Chondrocyte (in vitro differentiated cells): ENCODE measurements at places on chromosomes 7 and 10. TPM values are rescaled to one million over a fixed set of nuclear protein-coding genes. Genes with fewer than 3 reads are reported as not detected.

The NEUROG3 gene
- total RNA-seq, result not detected in 3 replicates

The ZNF425 gene
- total RNA-seq, result 4.0 to 4.5 TPM (median 4.1 TPM) in 3 replicates

The PSD gene
- total RNA-seq, result 3.0 to 4.0 TPM (median 4.0 TPM) in 3 replicates

GRCh38 chr10:70579234-70580002, 23.1 kb downstream of the PRF1 start:
- H3K27me3 ChIP-seq, result no peaks in the 10 kb centered on the region
- H3K27ac ChIP-seq, result no peak overlapping the region
- H3K36me3 ChIP-seq, result no peaks in the 10 kb centered on the region
- DNase-seq, result no peak
- H3K4me3 ChIP-seq, result no peak overlapping the region

DNA sequence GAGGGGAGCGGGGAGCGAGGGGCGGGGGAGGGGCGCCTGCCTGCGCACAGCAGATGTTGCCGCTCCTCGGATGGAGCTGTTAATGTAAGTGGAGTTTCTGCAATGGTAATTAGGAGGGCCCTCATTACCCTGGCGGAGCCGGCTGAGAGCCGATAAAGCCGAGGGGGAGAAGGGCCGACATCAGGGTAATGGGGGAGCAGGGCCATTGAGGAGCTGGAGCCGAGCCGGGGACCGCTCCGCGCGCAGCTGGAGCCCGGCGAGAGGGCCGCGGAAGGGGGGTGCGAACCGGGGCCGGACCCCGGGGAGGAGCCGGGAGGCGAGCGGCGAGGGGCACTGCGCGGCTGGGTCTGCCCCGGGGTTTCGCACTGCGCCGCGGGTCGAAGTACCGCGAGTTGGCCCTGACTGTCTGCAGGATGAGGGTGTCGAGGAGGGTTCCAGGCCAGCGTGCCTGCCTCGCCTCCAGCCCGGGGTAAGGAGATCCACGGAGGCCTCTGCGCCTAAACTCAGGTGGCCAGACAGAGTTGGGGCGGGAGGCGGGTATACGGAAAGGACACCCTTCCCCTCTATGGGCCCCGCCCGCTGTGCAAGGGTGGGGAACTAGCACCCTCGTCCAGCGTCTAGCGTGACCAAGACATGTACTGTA, 55.0 kb upstream of the LBX1 start:
- no peak for DNase-seq
- peaks cover 4% of the 10 kb centered on the region for H3K4me1 ChIP-seq
- H3K27me3 ChIP-seq, result peaks cover 54% of the 10 kb centered on the region
- H3K27ac ChIP-seq, result no peak overlapping the region
- peak overlapping the region; percentile 31 for H3K4me3 ChIP-seq

GRCh38 chr10:50347394-50347802, 96.1 kb upstream of the ASAH2 start:
- H3K27me3 ChIP-seq, result no peaks in the 10 kb centered on the region
- no peak for DNase-seq
- H3K36me3 ChIP-seq, result peaks cover 8% of the 10 kb centered on the region
- H3K4me3 ChIP-seq, result no peak overlapping the region
- H3K27ac ChIP-seq, result no peak overlapping the region
- peaks cover 6% of the 10 kb centered on the region for H3K4me1 ChIP-seq

DNA sequence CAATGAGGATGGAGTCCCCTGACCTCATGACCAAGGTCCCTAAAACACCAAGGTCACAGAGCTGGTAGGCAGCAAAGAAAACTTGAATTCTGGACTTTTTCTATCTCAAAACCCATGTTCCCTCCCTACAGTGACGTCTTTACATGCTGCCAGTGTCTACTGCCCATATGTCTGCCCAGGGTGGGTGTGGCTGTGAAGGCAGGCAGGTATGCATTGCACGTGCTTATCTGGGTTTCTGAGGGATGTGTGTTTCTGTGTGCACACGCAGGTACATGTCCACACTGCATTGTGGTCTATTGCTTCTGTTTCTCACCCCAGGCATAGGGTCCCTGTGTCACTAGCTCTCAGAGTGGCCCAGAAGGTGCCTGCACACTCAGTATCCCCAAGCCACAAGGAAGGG, 13.5 kb downstream of the ATP6V1F start:
- DNase-seq, result peak; percentile 8
- no peak overlapping the region for H3K4me3 ChIP-seq
- H3K27ac ChIP-seq, result no peak overlapping the region
- no peaks in the 10 kb centered on the region for H3K36me3 ChIP-seq
- H3K4me1 ChIP-seq, result no peaks in the 10 kb centered on the region
- peaks cover 2% of the 10 kb centered on the region for H3K27me3 ChIP-seq

DNA sequence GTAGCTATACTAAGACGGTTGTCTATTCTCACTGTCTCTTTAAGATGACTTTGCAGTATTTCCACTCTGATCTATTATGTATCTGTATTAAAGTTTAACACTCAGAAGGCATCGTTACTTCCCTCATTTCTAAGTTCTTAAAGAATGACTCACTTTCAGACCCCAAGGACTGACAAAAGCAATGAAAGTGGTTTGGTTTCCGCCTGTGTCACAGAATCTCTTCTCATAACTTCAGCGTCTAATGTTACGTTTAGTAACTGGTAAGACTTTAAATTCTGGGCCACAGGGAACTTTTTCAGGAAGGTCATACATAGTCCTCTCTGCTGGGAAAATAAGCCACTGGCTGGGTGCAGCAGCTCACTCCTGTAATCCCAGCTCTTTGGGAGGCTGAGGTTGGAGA, 892.0 kb upstream of the AUTS2 start:
- DNase-seq, result no peak
- no peak overlapping the region for H3K4me3 ChIP-seq
- H3K27ac ChIP-seq, result peak overlapping the region; percentile 79
- H3K4me1 ChIP-seq, result peaks cover 22% of the 10 kb centered on the region
- H3K27me3 ChIP-seq, result no peaks in the 10 kb centered on the region

GRCh38 chr7:22403344-22403743, 46.4 kb upstream of the RAPGEF5 start:
- no peak for DNase-seq
- no peaks in the 10 kb centered on the region for H3K27me3 ChIP-seq
- H3K36me3 ChIP-seq, result no peaks in the 10 kb centered on the region
- H3K27ac ChIP-seq, result no peak overlapping the region
- no peak overlapping the region for H3K4me3 ChIP-seq

GRCh38 chr10:5490698-5491464, 8.5 kb downstream of the CALML5 start:
- no peaks in the 10 kb centered on the region for H3K27me3 ChIP-seq
- no peaks in the 10 kb centered on the region for H3K36me3 ChIP-seq
- peak; percentile 53 for DNase-seq
- no peak overlapping the region for H3K27ac ChIP-seq

DNA sequence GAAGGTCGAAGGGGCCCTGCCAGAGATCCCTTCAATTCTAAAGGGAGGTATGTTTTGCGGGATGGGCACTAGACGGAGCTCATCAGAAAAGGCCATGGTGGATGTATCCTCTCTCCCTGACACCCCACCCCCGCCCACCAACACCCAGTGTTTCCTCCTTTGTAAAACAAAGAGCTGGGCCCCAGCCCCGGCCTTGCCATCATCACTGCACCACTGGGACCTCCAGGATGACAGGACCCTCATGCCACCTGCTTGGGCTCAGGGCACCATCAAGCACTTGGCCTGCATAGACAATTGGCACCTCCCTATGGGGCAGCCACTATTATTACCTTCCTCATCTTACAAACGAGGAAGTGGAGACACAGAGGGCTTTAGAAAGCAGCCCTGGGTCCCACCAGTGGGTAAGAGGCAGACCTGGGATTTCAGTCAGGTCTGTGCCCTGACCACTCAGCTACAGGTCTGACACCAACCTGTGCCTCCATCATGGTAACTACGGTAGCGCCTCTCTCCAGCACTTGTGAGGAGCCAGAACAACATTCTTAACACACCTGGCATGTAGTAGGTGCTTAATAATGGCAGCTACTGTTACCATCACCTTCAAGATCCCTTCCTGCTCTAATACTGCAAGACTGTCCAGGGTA, 2.0 kb downstream of the CALML3 start:
- H3K27ac ChIP-seq, result no peak overlapping the region
- no peaks in the 10 kb centered on the region for H3K36me3 ChIP-seq
- no peaks in the 10 kb centered on the region for H3K27me3 ChIP-seq
- no peak overlapping the region for H3K4me3 ChIP-seq
- peak; percentile 53 for DNase-seq

DNA sequence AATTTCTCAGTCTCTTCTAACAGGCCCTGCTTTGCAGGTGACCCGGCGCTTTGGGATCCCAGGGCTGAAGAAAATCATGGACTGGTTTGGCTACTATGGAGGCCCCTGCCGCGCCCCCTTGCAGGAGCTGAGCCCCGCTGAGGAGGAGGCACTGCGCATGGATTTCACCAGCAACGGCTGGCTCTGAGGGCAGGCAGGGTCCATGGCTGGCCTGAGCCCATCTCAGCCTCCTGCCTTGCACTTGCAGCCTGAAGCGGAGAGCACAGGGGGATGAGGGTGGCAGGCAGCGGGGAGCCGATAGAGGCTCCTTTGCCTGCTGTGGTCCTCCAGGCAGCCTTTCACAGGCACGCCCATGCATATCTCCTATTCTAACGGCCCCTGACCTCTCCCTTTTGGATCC, 21.8 kb downstream of the MORN4 start:
- H3K36me3 ChIP-seq, result peaks cover 2% of the 10 kb centered on the region
- peaks cover 26% of the 10 kb centered on the region for H3K4me1 ChIP-seq
- H3K27ac ChIP-seq, result no peak overlapping the region
- H3K4me3 ChIP-seq, result no peak overlapping the region
- H3K27me3 ChIP-seq, result no peaks in the 10 kb centered on the region
- DNase-seq, result no peak

DNA sequence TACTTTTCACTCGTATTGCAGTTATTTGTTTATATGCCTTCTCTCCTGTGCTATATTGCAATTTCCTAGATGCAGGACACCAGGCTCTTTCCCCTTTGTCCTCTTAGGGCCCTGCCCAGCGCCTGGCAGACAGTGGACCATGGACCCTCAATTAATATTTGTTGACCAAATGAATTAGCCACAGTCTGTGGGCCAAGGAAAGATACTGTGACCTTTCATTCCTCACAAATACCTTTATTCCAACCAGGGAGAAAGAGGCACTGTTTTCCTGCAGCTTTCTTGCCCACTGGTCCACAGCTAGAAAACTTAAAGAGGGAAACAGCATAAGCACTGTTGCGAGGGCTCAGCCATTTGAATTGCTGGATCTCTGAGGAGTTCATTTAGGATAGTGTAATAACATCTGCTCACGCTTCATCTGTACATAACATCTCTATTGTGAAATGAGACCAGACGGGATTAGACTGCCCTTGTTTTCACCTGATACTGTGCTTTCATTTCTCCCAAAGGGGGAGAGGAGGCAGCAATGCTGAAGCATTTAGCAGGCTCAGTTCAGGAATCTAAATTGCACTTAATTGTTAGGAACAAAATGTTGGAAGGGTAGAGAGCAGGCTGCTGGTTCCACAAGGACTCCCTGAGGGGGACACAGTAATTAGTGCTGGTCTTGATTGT, 46.7 kb downstream of the TNS3 start:
- H3K4me3 ChIP-seq, result peak overlapping the region; percentile 80
- peak overlapping the region; percentile 88 for H3K27ac ChIP-seq
- H3K36me3 ChIP-seq, result peaks cover 3% of the 10 kb centered on the region

- no peaks in the 10 kb centered on the region for H3K36me3 ChIP-seq
- H3K4me3 ChIP-seq, result no peak overlapping the region
- peak overlapping the region; percentile 22 for H3K27ac ChIP-seq
- DNase-seq, result no peak
- peaks cover 27% of the 10 kb centered on the region for H3K27me3 ChIP-seq
Measured at GRCh38 chr7:150903606-150904005, 51.3 kb downstream of the AOC1 start.

- H3K4me1 ChIP-seq, result peaks cover 7% of the 10 kb centered on the region
- DNase-seq, result no peak
- no peak overlapping the region for H3K4me3 ChIP-seq
- no peak overlapping the region for H3K27ac ChIP-seq
Measured at GRCh38 chr7:77664715-77665114, 31.5 kb upstream of the RSBN1L start.

GRCh38 chr10:48284002-48284546, 9.6 kb upstream of the FRMPD2 start:
- peaks cover 1% of the 10 kb centered on the region for H3K36me3 ChIP-seq
- H3K27ac ChIP-seq, result no peak overlapping the region
- DNase-seq, result no peak
- no peak overlapping the region for H3K4me3 ChIP-seq
- no peaks in the 10 kb centered on the region for H3K4me1 ChIP-seq

DNA sequence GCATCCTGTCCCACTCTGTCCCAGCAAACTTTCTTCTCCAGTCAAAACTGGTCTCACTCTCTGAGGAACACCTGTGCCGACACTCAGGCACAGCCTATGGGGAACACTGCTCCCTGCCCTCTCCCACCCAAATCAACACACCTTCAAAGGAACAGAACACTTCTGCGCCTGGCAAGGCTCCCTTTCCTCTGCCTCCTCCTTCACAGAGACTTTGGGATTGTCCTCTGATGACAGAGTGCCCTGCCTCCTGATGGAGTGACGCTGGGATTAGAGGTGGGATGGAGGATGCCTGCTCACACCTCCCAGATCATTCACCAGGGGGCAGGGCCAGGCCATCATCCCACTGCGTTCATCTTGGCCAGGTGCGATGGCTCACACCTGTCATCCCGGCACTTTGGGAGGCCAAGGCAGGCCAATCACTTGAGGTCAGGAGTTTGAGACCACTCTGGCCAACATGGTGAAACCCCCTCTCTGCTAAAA, 26.5 kb downstream of the KLF6 start:
- peaks cover 51% of the 10 kb centered on the region for H3K4me1 ChIP-seq
- no peak overlapping the region for H3K27ac ChIP-seq
- no peak for DNase-seq
- H3K4me3 ChIP-seq, result no peak overlapping the region

DNA sequence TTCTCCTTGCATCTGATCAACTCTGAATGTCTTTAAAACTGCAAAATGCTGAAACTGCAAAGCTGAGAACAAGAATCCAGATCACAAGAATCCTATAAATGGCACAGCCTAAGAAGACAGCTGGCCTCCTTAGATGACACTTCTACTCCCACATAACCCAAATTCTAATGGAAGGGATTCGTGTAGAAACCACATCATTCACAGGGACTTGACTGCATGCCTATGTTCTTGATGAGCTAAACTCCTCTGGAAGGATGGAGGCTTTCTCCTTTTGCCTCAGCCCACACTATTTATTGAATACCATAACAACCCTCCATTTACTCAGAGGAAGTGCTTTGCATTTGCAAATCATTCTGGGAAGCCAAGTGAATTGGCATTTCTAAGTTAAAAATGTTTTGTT, 252.5 kb upstream of the VWC2 start:
- no peak for DNase-seq
- no peak overlapping the region for H3K4me3 ChIP-seq
- H3K27me3 ChIP-seq, result no peaks in the 10 kb centered on the region
- H3K27ac ChIP-seq, result no peak overlapping the region
- H3K4me1 ChIP-seq, result no peaks in the 10 kb centered on the region

DNA sequence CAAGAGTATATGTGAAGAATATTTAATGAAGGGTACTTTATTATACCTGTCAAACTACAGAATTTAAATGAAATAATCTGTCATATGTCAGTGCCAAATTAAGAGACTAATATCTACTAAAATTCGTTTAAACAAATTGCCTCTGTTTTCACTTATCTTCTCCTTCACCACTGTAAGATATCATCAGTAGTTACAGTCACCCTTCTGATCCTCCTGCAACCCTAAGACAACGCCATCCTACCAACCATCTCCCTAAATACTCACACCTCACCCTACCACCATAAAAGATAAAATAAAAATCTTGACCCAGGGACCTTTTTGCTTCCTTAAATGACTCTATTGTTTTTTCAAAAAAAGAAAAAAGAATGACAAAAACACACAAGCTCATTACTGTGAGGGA, 20.8 kb downstream of the EZH2 start:
- no peaks in the 10 kb centered on the region for H3K27me3 ChIP-seq
- peaks cover 5% of the 10 kb centered on the region for H3K4me1 ChIP-seq
- DNase-seq, result no peak
- H3K36me3 ChIP-seq, result peaks cover 5% of the 10 kb centered on the region
